ENCODE measurements at places on chromosomes 12 and 14.

DNA sequence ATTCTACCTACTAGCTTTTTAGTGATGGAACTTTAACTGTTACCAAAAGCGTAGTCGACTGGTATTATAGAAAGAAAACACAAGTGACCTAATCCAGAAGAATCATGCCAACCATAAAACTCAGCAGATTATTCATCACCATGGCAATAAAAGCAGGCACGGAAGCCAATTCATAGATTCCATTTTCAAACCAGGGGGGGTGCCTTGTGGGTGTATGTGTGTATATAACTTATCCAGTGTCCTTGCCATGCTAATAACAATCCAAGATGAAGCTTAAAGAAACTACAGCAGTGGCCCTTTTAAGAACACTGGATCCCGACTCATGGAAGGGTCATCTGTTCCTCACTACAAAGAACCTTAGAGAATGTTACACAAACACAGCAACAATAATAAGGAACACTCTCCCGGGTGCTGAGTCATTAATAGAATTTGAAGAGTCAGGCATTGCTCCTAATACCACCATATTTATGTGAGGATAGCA is 61.0 kb downstream of the EPS8 start:
- DNase-seq: no peak

DNA sequence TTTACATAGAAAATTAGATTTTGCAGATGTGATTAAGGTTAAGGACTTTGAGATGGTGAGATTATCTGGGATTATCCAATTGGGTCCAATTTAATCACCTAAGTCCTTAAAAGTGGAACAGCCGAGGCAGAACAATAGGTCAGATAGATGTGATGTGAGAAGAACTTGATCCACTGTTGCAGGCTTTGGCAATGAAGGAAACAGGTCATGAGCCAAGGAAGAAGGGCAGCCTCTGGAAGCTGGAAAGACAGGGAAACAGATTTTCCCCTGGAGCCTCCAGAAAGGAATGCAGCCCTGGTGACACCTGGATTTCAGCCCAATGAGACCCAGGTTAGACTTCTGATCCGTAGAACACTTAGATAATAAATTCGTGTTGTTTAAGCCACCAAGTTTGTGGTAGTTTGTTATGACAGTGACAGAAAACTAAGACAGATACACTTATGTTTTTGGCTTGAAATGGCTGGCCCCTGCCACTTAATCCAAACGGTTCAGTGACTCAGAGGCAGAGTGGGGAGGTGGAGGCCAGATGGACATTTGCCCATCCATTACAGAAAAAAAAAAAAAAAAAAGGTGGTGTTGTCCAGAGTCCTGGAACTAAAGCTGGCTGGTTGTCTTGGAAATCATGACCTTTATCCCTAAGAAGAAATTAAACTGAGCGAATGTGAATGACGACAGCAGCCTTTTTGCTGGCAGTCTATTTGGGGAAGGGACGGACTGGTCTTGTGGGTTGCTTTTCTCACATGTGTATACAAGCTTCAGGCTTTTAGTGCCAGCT is 181.9 kb upstream of the NRXN3 start:
- DNase-seq: no peak

DNA sequence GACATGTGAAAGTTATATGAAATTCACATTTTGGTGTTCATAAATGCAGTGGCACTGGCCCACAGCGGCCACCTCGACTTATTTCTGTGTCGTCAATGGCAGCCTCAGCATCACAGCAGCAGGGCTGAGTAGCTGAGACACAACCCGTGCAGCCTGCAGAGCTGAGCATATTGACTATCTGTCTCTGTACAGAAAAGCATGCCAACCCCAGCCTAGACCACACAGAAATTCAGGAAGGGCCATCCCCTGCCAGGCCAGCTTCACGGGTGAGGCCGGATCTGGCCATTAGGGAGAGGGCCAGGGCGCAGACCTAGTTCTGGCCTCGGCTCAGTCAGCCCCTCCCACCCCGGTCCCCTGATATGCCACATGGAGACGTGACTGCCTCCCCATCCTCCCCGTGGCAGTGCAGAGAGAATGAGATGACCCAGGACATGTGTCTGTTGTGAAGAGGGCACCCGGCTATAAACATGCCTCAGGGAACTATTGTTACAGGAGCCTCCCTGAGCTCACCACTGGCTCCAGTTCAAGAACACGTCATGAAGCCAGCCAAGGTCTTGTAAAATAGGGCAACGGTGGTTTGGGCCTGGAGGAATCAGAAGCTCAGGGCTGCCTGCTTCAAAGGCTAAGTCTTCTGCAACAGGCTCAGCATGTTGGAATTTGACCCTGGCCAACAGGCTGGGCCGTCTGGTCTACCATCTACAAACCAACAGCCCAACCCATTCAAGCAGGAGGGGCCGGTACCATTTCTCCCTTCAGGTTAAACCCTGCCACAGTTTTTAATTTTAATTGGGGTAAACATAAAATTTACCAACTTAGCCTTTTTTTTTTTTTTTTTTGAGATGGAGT is 25.5 kb downstream of the SCARB1 start:
- no peak for DNase-seq

DNA sequence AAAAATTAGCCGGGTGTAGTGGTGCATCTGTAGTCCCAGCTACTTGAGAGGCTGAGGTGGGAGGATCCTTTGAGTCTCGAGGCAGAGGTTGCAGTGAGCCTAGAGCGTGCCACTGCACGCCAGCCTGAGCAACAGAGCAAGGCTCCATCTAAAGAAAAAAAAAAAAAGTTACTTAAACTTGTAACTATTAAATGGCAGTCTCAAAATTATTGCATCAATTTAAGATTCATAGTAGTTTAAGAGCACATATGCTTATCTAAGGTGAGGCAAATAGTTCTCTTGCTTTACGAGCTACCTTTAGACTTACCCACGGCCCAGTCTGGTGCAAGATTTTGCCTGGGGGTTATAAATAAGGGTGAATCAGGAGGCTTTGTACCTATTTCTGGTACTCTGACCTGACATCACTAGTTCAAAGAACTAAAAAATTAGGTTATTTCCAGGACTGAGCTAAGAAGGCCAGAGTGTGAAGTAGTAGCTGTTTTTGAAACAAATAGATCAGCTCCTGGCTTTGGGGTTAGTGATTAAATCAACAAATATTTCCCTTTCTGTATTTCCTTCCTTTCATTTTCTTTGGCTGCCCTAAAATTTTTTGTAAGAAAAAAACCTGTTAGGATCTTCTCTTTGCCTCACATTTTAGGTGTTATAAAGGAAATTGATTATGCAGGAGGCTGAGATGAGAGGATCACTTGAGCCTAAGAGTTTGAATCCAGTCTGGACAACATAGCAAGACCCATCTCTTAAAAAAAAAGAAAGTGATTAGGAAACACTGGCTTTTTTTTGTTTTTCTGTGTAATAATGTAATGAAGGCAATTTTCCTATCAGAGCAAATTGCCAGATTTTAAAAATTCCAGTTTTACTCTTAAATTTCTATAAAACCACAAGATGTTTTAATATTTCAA is 3.6 kb downstream of the MGAT2 start:
- DNase-seq: no peak

GRCh38 chr14:76133103-76133502 is 18.6 kb upstream of the GPATCH2L start:
- peak; percentile 11 for DNase-seq

DNA sequence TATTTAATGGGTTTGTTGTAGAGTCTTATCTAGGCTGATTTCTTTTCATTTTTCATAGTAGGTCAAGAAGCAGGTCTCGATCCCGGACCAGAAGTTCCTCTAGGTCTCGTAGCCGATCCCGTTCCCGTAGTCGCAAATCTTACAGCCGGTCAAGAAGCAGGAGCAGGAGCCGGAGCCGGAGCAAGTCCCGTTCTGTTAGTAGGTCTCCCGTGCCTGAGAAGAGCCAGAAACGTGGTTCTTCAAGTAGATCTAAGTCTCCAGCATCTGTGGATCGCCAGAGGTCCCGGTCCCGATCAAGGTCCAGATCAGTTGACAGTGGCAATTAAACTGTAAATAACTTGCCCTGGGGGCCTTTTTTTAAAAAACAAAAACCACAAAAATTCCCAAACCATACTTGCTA is 4.2 kb downstream of the SRSF5 start:
- DNase-seq: no peak

GRCh38 chr14:44962334-44963043 is 499 bp downstream of the TOGARAM1 start:
- no peak for DNase-seq

DNA sequence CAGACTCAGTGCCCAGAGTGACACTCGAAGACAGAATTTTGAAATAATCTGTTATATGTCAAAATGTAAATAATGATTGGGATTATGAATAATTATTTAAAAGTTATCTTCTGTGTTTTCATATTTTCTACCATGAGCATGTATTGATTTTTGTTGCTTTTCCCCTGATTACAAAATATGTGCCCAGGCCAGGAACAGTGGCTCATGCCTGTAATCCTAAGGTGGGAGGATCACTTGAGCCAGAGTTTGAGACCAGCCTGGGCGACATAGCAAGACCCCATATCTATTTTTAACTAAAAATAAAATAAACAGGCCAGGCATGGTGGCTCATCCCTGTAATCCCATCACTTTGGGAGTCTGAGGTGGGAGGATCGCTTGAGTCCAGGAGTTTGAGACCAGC is 13.5 kb downstream of the PSMA6 start:
- no peak for DNase-seq

DNA sequence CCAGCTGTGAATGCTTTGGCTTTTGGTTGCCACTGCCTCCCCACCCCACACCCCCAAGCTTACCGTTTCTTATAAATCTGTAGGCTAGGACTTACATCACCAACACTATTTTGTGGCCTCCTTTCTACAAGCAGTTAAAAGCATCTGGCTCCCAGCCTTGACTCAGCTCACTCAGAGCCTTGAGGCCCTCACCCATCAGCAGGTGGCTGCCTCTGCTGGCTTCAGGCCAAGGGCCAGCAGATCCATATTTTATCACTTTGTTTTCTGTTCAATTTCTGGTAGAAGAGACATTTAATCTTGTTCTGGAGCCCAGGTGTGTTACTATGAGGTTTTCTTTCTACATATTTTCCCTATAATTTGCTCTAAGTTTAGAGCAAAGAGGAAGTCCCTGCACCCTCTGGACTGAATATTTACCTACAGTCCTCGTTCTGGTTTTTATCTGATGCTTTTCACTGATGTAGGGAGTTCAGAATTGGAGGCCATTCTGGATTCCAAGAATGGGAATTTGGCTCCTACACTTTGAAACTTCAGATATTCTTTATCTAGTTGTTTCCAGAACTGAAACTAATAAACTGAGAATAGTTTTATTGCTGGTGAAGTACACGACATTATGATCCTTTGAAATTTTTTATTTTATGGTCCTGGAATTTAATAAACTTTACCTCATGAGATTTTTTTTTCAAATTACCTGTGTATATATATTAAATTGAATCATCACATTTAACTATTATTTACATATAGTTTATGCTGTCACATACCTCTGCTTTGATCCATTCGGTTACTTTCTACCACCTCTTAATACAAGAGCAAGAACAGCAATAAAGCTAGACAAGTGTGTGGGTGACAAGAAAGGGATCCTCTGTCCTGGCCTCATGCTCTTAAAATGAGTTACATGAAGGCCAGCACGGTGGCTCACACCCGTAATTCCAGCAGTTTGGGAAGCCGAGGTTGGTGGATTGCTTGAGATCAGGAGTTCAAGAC is 22.2 kb downstream of the PLBD1 start:
- DNase-seq: no peak

- no peak for DNase-seq
These were observed 15.5 kb downstream of the DEGS2 start for GRCh38 chr14:100143934-100144333.

DNA sequence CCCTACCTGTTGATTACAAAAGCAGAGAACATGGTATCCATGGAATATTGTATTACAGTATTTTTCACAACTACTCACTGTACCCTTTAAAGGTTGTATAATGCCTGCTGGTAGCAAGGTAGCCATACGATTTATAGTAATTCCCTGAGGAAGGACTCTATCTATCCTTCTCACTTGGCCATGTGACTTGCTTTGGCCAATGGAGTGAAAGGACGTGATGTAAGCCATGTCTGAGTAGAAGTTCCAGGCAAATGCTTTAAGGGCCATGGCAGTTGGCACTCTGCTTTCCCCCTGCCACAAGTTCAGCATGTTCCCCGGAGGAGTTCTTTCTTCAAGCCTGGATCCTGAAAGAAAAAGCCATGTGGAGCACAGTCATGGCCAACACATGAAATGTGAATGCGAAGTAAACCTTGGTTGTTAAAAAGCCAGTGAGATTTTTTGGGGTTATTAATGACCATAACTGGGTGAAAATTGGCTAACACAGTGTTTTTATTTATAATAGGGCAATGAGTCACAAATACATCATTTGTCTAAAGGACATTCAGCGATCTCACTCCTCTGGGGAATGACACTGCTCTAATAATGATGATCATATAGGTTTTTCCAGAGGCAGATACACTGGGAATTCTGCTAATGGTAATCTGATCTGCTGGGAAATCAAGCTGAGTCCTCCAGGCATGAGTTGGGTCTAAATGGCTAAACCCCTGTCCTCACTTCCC is 67.4 kb upstream of the SLC38A2 start:
- DNase-seq: no peak

DNA sequence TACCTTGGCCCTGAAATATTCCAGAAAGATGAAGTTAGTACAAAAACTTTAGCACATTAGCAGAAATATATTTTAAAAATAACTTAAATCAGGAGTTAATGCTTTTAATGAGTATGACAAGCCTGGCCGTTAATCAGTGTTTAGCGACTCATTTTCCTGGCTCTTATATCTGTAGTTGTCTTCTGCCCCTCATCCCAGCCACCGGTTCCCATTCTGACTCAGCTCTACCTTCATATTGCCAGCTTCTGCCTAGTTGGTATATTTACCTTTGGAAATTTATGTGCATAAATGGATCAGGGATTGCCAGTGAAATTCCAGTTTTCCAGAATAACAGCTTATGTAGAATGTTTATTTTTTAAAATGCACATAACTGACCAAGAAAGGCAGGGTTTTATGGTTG is 79.9 kb downstream of the ERGIC2 start:
- no peak for DNase-seq

DNA sequence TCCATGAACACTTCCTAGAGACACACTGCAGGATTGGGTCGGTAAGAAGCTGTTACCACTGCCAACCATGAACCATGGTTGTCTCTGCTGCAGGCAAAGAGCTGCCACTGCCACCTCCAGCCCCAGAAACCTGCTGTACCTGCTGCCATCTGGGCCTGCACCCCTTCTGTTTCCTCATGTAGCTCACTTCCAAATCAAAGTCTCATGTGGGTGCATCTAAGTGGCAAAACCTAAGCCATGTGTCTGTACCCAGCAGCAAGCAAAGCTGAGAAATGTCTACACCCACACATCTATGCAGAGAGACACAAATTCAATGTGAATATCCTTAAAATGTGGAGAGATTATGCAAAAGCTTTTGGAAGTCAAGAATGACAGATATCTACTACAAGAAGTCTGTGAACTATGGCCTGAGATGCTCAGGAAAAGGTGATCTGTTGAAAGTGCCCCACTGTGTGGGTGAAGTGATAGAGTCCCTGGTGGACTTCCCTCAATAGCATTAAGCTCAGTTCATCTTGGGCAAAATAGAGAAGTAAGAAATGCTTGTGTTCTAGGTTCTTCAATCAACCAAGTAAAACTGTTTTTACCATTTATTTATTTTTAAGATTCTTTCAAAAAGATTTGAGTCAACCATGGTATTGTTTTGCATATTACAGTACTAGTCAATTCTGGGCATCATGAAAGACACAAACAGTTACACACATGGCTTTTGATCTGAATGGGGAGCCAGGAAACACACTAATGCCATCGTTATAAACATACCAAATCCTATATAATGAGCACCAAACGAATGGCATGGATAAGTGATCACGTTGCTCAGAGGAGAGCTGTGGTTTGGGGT is 64.4 kb downstream of the FOS start:
- no peak for DNase-seq

GRCh38 chr12:98503342-98503591 is 12.1 kb upstream of the TMPO start:
- peak; percentile 86 for DNase-seq

- DNase-seq: no peak
These were observed 19.6 kb downstream of the PRMT8 start for GRCh38 chr12:3510597-3510996.

All from naive thymus-derived CD8-positive, alpha-beta T cell (primary cell).